ENCODE measurements at places on chromosomes 1 and 21.
A peak's percentile ranks its signal among the peaks of the same experiment; 100 is the strongest.

- peak; percentile 64 for DNase-seq
Observed at GRCh38 chr1:9687120-9687873, 35.8 kb downstream of the PIK3CD start.

- DNase-seq: no peak
Observed at GRCh38 chr1:104402178-104402577, 652.5 kb downstream of the AMY1C start.

DNA sequence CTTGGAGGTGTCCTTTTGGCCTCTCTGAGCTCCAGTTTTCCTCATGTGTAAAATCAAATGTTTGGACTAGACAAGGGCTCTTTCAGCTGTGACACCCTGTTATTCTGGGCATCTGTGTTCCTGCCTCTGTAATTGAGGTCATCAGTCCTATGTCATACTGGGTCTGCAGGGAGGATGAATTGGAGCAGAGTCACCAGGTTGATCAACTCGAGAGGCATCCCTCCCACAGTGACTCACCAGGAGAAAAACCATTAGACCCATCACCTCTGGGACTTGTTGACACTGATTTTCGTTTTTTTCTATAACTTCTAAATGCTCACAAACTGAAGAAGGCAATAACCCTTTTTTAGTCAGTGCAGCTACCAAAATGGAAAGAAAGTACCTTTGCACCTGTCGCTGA, 82.2 kb downstream of the ST6GALNAC5 start:
- DNase-seq: no peak

DNA sequence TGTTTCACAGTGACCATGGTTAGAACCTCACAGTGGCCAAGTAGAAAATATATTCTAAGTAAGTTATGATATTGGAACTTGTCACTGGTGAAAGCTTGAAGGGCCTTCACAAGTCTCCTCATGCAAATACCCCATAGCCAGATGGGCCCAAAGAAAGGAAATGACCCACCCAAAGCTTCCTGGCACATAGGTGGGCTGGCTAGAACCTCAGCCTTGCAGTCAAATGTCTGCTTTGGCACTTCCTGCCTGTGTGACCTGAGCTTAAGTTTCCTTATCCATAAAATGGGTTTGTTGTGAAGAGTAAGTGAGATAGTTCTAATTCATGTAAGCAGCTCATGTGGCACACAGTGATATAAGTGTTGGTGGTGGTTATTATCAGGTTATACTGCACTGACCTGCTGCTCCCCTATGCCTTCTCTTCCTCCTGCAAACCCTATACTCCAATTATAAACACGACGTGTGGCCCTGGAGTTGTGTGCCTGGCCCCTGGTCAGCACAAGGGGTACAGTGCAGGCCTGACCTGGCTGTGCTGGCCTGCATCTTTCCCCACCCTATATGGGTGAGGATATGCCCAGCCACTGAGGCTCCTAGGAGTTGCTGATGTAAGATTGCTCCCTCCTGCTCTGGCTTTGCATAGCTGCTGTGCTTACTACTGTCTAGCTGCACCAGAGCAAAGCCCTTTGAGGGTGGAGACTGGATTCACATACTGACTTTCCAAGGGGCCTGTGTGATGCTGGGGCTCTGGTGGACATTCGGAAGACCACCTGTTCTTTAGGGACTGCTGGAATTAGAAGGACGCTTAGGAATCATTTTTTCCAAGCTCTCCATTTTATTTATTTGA, 4.7 kb upstream of the SLFNL1 start:
- DNase-seq: no peak

DNA sequence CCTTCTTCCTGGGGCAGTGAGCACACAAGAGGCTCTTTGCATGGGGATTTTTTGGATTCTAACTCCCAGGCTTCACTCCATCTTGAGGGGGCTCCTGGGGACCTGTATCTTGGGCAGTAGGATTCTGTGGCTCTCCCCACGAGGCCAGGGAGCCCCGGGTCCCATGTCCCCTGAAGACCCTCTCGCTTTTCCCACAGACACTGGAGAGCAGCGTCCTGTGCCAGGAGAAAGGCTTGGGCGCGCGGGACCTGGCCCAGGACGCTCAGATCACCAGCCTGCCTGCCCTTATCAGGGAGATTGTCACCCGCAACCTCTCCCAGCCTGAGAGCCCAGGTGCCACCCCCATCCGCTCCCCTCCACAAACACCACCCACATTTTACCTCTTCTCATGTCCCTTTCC, 735 bp downstream of the CROCC start:
- DNase-seq: no peak

DNA sequence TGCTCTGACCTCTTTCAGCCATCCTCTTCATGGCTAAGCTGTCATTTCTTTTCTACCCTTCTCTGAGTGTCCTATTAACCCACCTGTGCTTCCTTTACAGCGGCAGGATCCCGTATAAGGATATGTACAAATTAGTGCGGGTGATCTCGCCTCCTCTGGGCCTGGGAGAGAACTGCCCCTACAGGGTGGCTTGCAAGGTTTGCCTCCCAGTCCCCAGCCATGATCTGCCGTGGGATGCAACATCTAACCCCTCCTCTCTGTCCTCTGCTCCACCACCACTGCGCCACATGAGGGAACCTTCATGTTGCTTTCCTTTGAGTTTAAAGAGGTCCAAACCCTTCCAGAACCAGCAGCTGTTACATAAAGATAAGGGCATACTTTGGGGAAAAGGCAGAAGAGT, 282.2 kb downstream of the ZNF648 start:
- no peak for DNase-seq

DNA sequence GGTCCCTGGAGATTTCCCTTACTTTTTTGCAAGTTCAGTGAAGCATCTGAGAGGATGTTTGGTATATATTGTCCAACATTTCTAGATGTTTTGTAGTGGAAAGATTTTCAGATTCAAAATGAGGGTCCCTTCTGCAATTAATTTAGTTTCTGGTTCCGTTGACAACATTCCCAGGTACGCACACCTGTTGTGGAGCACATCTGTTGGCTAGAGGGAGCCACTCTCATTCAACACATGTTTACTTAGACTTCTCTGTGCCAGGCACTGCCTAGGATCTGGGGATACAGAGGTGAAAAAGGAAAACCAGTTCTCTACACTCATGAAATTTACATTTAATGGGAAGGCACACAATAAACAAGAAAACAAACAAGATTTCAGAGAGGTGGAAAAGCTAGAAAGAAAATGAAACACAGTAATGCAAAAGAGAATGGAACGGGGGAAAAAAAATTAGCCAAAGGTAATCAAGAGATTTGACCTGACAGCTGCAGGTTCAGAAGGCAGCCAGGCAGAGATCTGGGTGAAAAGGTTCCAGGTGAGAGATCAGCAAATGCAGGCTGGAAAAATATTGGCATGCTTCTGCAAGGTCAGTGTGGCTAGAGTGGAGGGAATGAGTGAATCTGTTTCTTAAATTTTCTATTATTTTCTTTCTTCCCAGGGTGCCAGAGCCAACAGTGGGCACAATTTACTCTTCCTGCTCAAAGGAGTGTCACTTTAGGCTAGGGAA, 48.4 kb upstream of the KAZN start:
- no peak for DNase-seq

DNA sequence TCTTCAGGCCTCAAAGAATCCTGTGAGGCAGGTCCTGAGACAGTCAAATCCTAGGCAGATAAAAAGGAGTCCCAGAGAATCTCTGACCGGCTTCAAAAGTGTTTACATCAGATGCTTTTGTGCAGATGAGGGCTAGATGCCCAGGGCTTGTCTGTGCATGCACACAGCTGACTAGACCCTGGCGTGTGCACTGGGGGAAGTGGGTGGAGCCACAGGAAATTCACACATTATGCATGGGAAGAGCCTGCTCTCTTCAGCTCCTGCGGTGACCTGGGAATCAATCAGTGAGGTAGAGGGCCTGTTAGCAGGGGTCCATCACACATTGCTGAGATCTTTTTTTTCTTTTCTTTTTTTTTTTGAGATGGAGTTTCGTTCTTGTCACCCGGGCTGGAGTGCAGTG, 36.6 kb upstream of the NHLH2 start:
- no peak for DNase-seq

- DNase-seq: no peak
Observed at GRCh38 chr1:7594002-7594713, 176.9 kb upstream of the VAMP3 start.

GRCh38 chr1:39922251-39922688, 20.6 kb upstream of the MYCL start:
- no peak for DNase-seq

DNA sequence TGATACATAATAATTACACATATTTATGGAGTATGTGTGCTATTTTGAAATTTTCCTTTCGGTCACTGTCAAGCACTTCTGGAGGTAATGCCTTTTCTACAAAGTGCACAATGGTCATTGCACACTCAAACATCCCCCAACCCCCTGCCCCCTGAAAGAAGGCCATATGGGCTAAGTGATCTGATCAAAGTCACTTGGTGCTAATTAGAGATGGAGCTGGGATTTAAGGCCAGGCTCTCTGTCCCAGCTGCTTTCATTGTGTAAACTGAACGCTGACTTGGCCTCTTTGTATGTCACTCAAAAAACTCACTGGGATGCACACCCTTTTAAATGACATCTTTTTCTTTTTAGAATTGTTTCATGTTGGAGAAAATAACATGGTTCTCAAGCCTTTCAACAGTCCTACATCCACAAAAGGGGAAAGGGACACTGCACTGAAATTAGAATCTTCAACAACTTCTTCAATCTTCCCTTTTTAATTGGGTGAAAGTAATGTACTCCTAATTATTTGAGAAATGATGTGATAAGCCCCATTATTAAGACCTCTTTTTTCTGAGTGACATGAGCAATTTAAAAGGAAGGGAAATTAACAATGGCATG, 149.2 kb downstream of the ST6GALNAC5 start:
- no peak for DNase-seq

DNA sequence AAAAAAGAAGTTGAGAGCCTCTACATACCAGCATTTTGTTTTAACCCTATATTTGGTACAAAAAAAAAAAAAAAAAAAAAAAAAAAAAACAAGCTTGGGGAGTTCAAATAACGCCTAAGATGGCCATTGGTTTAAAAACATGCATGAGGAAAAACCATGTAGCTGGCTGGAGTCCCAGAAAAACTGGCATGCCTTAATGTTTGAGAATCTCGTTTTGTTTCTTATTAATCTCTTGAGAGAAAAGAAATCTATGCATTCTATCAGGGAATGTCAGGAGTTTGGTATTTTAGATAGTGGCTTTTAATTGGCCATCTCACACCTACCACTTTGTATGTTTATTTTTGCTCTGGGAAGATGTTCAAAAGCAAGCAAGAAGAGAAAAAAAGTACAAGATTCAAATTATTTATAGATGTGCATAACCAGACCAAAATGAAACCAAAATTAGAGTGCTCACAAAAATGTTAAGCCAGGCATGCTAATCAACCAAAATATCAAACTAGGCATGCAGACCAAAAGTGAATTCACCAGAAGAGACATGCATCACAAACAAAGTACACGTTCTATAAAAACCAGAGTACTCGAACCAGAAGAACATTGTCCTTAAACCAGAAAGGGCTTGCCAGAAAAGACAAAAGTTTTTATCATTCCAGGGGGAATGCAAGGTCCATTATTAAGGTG, 156.6 kb downstream of the AK5 start:
- peak; percentile 12 for DNase-seq

DNA sequence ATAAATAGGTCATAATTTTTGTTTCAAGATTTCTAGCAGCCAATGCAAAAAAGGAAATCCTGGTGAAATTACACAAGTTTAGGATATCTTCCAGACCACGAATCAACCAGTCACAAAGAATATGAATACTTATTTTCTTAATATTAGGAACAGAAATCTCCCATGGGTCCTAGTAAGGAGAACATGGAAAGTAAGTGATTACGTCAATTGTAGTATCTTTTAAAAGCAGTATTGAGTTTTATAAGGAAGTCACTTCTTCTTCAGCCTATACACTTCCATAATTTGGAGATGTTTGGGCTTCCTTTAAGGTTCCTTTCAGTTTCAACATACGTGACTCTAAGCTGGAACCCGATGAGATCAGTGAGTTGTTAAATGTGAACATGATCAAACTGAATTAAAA, 534.5 kb downstream of the USP25 start:
- DNase-seq: no peak

- no peak for DNase-seq
Observed at GRCh38 chr1:226806988-226807387, 63.4 kb upstream of the PSEN2 start.

DNA sequence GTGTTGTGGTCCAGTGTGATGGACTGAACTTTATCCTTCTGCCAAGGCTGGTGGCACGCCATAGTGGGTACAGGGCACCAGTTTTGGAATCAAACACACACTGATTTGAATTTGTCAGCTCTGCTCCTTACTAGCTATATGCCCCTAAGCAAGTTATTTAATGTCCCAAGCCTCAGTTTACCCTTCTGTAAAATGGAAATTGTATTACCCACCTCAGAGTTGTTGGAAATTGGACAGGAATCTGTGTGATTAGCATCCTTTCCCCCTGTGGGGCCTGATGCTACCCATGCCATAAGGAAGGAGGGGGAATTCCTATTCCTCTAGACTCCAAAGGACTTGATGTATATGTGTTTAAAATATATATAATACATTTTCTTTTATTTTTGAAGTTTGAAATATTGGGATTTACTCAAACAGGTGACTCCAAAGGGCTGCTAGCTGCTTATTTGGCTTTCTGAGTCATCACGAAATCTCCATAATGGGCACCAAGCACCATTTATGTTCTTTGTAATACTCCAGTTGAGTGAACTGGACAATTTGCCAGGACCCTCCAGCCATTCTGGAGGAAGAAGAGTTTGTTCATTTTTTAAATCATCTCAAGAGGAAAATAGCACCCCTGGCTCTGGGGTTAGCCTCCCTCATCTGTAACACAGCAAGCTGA, 224.5 kb upstream of the TMEM51 start:
- DNase-seq: no peak

GRCh38 chr21:14542638-14543037, 3.5 kb downstream of the SAMSN1 start:
- no peak for DNase-seq

DNA sequence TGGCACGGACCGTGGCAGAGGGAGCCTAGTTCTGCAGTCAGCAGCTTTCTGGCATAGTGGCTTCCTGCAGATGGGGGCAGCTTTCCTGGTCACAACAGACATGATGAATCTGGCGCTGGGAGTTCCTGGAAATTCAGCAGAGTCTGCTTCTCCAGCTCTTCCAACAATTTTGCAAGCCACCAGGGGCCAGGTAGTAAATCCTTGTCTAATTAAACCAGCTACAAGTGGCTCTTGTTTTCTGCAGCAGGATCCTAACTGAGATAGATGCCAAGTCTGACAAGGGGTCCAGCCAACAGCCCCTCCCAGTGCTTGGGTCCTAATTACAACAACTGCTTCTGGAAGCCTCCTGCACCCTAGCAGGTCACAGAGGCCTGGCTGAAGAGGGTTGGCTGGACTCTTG, 35.8 kb downstream of the TRIM62 start:
- DNase-seq: no peak

DNA sequence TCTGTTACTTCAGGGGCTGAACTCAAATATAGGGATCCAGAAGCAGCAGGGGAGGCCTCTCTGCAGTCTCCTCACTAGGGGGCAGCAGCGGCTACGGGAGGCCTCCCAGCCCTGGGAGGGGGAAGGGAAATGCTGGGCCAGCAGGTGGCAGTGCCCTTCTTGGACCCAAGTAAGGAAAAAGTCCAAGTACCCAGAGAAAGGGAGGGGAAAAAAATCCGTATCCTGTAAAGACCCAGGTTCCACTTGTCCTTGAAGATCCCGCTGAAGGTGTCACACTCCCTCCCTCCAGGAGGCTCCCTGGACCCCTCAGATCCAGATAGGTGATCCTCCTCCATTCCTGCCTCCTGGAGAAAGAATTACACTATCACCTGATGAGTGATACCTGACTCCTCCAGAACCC, 14.1 kb upstream of the NUAK2 start:
- DNase-seq: peak; percentile 84
